Adrenal gland (tissue), 19 donors: ENCODE measurements at places on chromosomes 1 and 21. TPM values are rescaled to one million over a fixed set of nuclear protein-coding genes. Genes with fewer than 3 reads are reported as not detected.

Gene SPEN
- total RNA-seq: 51.2 TPM

GRCh38 chr1:53574621-53575020 lies 115.4 kb downstream of the DMRTB1 start:
- no peak for DNase-seq

Gene COL11A1
- total RNA-seq: 4.0 TPM

Gene LRRIQ3
- total RNA-seq: 2.7 TPM

GRCh38 chr1:7149080-7149838 lies 364.0 kb downstream of the CAMTA1 start:
- DNase-seq: peak; percentile 19

- DNase-seq: no peak
These were observed 280.2 kb downstream of the PTGER3 start for GRCh38 chr1:70767377-70767776.

DNA sequence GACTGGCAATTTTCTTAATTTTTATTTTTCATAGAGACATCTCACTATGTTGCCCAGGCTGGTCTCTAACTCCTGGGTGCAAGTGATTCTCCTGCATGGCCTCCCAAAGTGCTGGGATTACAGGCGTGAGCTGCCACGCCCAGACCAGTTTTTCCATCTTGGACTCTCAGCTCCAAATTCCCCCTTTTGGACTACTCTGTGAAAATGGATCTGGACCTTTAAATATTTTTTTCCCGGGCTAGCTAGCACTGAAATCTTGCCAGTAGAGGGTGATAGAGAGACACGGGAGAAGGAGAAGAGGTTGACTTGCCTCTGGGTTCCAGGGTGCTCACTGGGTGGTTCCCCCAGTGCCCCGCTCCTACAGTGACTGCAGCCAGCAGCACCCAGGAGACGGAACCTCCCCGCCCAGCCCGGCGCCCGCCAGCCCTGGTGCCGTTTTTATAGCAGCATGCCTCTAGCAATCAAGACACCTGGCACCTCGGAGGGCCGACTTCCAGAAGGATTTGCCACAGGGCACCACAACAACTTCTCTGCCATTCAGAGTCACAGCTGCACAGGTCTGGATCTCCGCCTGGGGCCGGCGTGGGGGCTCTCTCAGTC lies 34.7 kb upstream of the SCCPDH start:
- peak; percentile 66 for DNase-seq

- DNase-seq: peak; percentile 47
These were observed 43.3 kb upstream of the LPAR3 start for GRCh38 chr1:84936116-84936810.
